Germinal center (tissue), 1 donor: ENCODE measurements at places on chromosomes 16 and 17.
A peak's percentile ranks its signal among the peaks of the same experiment; 100 is the strongest.

GRCh38 chr17:47982091-47982617 is 11.2 kb downstream of the CDK5RAP3 start:
- DNase-seq, result no peak

- no peak for DNase-seq
Measured at GRCh38 chr17:82791532-82791931, 39.7 kb downstream of the TBCD start.

GRCh38 chr16:7343243-7343642 is 10.6 kb downstream of the RBFOX1 start:
- DNase-seq, result no peak

GRCh38 chr17:77548967-77549366 is 408.2 kb downstream of the SEC14L1 start:
- DNase-seq, result no peak

DNA sequence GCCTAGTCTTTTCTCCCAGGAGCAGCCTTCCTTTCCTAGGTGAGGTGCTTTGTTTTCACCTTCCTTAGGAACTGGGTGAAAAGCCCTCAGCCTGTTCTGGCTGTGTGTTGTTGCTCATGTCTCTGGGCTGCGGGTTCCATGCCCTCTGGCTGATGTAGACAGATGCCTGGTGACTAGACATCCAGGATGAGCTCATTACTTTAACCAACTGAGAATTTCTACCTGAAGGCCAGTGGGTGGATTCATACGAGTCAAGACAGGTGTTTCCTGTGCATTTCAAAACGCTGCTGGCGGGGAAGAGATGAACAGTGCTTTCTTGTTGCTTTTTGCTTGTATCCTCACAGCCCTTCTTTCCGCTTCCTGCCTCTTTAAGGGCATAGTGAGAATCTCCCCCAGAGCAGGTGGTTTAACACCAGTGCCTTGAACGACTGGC is 22.3 kb downstream of the SAP30BP start:
- DNase-seq, result peak; percentile 57

DNA sequence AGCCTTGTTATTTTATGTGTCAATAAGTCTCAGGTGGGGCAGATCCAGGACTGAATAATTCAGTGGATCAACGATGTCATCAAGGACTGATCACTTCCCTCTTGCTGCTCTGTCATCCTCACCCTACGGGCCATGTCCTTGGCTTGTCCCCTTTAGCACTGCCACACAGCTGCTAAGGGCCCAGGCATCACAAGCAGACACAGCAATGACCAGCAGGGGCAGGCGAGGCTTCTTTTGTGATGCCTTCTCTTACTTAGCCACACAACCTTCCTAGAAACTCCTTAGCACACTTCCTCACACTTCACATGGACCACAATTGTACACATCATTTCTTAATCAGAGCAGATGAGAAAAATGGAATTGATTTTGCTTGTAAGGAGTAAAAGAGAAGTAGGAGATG is 356.3 kb upstream of the SOX9 start:
- no peak for DNase-seq

DNA sequence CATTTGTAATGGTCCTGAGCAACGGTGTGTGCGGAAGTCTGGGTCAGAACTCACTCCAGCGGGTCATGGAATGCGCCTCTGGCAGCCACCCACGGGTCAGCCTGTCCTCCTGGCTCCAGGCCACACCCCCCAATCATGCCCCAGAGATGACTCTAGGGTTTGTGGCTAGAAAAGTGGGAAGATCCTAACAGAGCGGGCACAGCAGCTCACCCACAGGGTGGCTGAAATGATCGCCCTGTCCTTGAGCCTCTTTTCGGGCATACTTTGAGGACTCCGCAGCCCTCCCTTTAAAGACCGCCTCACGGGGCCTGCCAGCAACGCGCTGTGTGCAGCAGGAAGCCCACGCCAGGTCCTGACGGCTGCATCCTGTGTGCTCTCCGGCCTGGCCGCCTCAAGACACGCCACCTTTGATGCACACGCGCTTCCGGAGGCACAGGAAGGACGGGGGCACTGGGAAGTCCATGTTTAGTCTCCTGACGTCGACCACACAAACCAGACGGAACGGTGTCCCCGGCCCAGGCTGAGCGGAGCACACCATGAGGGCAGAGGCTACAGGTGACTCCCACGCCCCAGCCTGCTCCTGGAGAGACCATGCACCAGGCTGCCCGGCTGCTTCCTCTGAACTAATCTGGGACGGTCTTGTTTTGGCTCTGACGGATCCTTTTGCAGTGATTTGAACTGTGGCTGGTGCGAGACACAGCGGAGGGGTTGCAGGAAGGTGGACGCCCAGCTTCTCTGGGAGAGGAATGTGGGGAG is 92.9 kb downstream of the TBC1D16 start:
- no peak for DNase-seq

DNA sequence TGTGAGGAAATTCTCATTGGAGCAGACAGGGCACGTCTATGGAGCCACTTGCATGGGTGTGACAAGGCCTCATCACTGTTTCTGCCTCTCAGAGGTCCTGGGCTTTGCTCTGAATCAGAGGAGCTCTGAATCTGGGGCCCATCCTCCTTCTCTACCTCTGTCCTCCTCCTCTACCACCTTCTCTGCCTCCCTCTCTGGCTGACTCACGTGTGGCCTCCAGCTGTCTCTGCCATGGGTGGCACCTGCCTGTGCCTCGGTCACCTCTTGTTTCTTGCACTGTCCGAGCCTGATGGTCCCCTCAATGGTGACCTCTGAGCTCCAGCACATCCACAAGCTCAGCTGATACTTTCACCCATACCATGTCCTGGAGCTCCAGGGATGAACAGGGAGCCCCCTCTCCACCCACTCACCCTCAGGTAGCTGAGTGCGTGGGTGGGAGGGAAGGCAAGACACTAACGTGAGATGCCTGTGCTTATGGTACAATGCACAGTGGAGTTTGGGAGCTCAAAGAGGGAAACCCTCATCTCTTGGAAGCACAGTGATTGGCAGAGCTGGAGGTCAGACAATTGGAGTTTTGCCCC is 116.4 kb upstream of the CRHR1 start:
- DNase-seq, result no peak

GRCh38 chr17:77774182-77774581 is 184.3 kb upstream of the TNRC6C start:
- no peak for DNase-seq

GRCh38 chr17:36132421-36132831 is 28.8 kb downstream of the CCL4 start:
- no peak for DNase-seq

DNA sequence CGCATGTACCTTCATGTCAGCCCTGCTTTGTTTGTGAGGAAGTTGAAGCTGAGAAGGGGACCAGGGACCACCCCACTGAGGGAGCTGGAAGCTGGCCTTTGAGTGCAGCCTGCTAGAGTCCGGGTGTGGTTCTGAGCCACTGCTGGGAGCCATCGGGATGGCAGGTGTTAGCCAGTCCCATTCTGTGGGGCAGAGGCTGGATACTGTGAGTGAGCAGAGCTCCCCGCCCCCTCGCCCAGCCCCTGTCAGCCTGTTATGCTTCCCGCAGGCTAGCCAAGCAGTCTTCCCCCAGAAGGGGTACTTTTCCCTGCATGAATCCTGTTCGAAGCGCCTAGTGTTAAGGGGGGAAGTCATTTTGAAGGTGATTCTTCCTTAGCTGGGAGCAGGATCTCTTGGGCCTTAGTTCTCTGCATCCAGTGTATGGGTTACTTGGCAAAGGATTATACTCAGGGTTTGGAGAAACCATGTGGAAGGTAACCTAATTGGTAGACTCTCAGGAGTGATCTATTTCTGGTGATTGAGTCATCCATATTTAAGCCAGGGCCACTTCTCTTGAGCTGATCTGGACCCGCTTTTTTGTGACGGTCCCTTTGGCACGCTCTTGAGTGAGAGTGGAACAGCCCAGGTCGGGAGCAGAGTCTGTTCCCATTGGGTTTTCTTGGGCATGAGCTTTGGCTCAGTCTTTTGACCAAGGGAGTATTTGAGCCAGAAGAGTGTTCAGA is 23.8 kb downstream of the AKAP1 start:
- DNase-seq, result no peak

- no peak for DNase-seq
Measured at GRCh38 chr16:309476-309875, 26.5 kb downstream of the PDIA2 start.

DNA sequence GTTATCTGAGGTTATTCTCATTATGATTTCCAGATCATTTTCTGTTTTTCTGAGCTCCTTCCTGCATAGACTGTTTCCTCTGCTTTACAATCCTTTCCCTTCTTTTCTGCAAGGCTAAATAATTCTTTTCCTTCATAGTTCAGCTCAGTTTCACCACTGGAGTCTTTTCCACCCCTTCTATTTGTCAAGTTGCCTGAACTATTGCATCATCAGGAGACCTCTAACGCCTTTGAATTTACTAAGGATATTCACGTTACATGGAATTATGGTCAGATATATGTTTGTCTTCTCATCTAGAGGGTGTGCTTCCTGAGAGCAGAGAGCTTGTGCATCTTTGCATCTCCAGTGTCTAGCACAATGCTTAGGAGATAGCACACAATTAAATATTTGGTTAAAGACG is 140.4 kb upstream of the CA10 start:
- no peak for DNase-seq

- no peak for DNase-seq
Measured at GRCh38 chr16:1027501-1027815, 45.1 kb upstream of the SSTR5 start.

GRCh38 chr17:81015136-81015535 is 19.8 kb upstream of the BAIAP2 start:
- no peak for DNase-seq
